ENCODE measurements at places on chromosomes 12 and 14.

- DNase-seq = no peak
These were observed 25.2 kb upstream of the KRT78 start for GRCh38 chr12:52873832-52874572.

GRCh38 chr14:75334549-75335051 lies 56.0 kb downstream of the FOS start:
- no peak for DNase-seq

- no peak for DNase-seq
These were observed 53.7 kb upstream of the INSM2 start for GRCh38 chr14:35480119-35480769.

DNA sequence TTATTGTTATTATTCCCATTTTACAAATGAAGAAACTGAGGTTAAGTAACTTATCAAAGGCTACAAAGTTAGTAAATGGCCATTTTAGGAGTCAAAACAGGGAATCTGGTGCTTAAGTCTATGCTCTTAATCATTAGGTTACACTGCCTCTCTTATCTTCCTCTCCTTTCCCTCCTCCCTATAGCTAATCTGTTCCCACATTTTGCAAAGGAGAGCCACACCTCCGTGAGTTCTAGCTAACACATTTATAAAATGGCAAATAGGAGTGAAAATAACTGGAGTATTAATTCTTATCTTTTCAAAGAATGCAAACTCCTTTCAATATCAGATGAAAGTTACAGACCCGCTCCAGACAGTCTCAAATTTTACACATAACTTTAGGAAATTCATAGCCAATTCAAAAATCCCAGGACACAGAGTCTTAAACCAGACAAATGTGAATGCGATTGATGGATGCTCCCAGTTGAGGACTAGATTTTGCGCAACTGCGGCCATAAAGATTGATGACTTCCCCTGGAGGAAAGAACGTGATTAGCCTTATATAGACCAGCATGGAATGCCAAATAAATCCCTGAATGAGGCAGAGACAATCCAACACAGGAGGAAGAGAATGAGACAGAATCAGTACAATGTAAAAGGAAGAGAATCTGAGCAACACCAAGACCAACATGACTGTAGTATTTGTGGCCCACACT lies 225.0 kb upstream of the ARID2 start:
- no peak for DNase-seq

GRCh38 chr12:76810671-76811419 lies 46.9 kb downstream of the ZDHHC17 start:
- no peak for DNase-seq

GRCh38 chr12:66960006-66960405 lies 281.1 kb upstream of the GRIP1 start:
- DNase-seq = no peak

- no peak for DNase-seq
These were observed 42.1 kb downstream of the CCDC85C start for GRCh38 chr14:99561864-99562263.

GRCh38 chr12:105319691-105320209 lies 10.7 kb upstream of the C12orf75 start:
- no peak for DNase-seq

GRCh38 chr12:106022568-106023012 lies 116.2 kb downstream of the NUAK1 start:
- DNase-seq = no peak

GRCh38 chr14:32908196-32909084 lies 30.2 kb upstream of the NPAS3 start:
- DNase-seq = no peak

DNA sequence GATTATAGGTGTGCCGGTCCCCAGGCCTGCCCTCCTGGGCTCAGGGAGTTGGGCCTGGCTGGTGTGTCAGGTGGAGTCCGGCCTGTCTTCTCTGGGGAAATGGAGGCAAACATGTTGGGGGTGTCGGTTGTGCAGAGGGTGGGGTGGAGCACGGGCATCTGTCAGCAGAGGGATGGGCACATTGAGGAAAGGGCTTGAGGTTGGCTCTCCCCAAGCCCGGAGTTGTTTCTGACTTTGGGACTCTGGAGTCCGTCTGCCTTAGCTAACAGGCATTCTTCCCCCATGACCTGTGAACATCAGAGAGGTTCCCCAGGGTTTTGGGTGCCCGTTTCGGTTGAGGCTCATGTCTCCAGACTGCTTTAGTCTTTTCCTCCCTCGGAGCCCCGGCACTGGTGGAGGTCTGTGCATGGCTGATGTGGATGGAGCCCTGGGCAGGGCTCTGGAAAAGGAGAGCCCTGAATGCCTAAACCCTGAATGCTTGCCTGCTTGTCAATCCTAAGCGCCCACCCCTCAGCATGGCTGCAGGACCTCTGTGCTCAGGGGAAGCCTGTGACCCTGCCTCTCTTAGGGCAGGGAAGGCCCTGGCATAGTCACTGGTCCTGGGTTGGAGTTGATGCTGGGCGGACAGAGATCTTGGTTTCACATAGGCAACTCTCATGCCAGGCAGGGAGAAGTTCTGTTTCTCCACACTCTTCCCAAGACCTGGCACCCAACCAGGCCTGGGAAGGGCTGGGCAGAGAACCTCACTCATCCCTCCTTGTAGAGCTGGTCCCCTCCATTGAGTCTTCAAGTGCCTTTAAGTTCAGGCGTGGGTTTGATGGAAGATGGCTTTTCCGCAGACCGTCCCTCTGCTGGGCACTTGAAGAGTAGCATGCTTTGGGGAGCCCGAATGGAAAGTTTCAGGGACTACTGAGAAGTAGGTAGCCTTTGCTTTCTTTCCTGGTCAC lies 12.9 kb downstream of the NYNRIN start:
- no peak for DNase-seq

- no peak for DNase-seq
These were observed 15.2 kb upstream of the DLK1 start for GRCh38 chr14:100711493-100711892.

DNA sequence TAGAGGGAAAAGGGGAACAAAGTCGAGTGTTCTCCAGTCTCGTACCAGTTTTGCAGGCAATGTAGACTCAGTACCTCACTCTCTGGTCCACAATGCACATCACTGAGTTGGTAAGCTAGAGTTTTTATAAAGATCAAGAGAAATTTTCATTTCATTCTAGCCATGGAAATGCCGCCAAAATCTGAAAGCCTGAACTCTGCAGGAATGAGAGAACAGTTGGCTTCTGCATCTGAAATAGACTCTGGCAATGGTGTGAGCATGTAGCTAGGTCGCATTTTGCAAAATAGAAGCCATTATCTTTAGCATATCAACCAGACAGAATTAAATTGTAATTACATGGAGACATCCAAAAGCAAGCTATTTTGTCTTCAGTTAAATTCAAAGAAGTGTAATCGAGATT lies 381.0 kb downstream of the NOVA1 start:
- DNase-seq = no peak

- DNase-seq = no peak
These were observed 13.1 kb downstream of the CCDC85C start for GRCh38 chr14:99590746-99591555.

DNA sequence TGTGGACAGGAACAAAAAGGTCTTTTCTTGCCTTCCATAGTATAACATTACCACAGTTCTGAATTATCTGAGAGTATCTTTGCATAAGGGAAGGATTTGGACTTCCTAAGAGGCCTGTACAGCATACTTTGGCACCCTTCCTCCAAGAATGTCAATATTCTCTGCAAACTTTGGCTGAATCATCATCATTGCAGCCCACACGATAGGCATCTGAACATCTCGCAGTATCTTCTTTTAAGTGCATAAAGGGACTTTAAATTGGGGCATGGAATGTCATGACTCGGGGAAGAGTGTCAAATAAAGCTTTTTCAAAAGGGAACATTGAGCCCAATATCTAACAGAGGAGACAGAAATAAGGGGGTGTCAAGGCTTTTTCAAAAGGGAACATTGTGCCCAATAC lies 646.2 kb upstream of the STXBP6 start:
- no peak for DNase-seq

DNA sequence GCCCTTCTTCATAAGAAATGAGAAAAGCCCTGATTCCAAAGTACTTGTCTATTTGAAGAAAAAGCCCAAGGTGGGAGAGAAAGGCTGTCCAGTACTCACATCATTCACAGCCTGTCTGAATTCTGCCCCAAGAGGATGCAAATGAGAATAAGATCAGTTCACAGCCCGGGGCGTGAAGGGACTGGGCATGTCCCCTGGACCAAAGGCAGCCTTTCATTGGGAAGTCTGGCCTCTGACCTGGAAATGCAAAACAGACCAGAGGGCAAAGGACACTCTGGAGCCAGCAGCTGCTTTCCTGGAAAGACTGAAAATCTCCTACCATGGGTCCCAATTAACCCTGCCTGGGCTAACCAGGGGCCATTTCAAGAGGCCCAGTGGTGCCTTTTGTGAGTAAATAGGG lies 191.2 kb upstream of the PELI2 start:
- DNase-seq = no peak

DNA sequence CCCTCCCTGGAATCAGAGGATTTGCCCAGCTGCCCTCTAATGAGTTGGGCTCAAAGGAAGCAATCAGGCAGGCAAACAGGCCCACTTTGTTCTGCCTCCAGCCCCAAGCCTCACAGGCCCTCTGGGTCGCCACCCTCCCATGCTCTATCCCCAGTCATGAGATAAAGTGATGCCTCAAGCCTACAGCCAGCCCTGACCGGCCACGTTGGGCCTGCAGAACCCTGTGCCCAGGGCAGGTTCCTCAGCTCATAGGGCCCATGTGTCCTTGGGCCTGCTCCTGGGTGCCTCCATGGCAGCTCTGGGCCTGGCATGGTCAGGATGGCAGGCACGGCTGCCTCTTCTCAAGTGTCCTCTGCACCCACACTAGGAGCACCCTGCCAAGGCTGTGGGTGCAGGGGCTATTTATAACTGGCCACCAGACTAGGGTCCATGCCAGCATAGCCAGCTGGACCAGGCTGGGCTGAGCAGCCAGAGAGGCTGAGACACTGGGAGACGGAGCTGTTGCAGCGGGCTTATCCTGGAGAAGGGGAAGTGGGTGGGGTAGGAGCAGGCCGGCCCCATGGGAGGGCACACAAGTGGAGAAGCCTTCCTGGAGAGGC lies 20.2 kb downstream of the HDAC7 start:
- no peak for DNase-seq

DNA sequence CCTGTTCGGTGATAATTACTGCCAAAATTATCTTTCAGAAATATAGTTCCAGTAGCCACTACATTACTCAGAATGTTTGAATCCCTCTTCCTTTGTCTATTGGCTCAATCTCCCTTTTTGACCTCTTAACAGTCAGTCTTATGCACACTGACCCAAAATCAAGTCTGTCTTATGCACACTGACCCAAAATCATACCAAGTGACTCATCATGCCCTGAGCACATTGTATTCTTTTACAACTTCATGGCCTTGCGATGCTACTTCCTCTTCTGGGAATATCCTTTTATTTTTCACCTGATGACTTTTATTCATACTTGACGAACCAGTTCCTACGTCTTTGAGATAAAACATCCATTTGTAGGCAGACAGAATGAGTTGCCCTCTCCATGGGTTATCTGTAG lies 182.3 kb downstream of the NPAS3 start:
- DNase-seq = no peak

- no peak for DNase-seq
These were observed 26.0 kb downstream of the COQ6 start for GRCh38 chr14:73976125-73976524.

DNA sequence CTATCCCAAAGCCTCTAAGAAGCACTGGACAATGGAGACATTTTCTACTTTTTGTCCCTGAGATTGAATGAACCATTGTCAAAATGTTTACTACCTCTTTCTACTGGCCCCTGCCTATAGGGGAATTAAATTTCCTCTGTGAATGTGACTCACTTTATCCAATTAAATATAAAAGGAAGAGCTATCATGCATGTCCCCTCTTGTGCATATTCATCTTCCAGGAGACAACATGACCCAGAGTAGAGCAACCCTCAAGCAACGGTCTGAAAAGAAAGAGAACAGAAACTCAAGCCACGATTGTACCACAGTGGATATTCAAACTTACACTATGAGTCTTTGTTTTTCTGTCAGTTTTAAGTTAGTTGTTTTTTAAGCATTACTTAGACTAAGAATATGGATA lies 938.4 kb upstream of the ATXN7L3B start:
- DNase-seq = no peak

- DNase-seq = no peak
These were observed 353.2 kb downstream of the BCAT1 start for GRCh38 chr12:24595652-24596235.

DNA sequence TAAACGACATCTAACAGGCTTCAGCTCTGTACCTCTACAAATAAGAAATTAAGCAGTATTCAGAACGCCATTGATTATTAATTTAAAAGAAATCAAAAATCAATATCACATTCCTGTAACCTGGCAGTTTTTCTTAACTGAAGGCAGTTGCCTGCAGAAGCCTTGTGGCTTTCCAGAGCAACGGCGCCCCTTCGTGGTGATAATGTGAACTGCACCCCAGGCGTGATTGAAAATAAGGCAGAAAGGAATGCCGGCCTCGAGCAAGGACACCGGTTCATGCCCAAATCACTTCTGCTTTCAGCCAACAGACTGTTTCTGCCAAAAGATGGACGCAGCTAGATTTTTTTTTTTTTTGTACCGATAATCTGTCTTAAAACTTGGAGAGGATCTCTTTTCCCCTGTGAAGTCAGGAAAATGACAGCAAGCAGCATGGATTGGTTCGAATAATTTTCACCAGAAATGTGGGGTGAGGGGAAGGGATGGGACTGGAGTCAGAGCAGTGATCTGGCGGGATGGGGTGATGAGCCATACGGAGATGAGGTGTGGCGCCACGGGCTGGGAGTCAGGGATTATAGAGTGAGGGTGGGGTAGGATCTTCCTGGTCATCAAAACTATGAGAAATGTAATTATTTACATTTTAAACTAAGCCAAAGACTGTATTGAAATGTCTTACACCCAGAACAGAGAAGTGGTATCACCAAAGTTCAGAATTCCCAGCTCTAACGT lies 473.0 kb downstream of the DPF3 start:
- peak; percentile 60 for DNase-seq
